Globus pallidus (tissue), 1 donor: ENCODE measurements at places on chromosomes 16 and 17.

- peak; percentile 42 for DNase-seq
Observed at GRCh38 chr17:68205808-68206720, 41.8 kb upstream of the AMZ2 start.

- no peak for DNase-seq
Observed at GRCh38 chr17:34110315-34110714, 144.8 kb upstream of the CCL2 start.

- DNase-seq = no peak
Observed at GRCh38 chr17:67617304-67617899, 100.3 kb upstream of the NOL11 start.

GRCh38 chr17:19763416-19763815, 15.3 kb upstream of the ALDH3A1 start:
- DNase-seq = no peak

DNA sequence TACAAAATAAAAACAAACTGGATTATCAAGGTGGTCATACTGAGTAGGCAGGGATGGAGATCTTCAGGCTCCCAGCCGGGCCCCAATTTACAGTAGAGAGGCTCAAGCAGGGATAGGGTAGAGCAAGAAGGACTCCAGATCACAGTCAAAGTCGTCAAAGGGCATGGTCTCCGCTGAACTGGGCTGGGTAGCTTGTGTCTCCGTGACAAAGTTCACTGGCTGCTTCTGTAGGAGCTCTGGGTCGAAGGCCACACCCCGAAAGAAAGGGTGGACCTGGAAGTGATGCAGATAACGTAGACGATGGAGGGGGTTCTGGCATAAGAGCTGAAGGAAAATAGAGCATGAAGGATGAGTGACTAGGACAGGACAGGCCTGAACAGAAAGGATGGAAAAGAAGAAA, 3.6 kb downstream of the RSKR start:
- DNase-seq = no peak

- no peak for DNase-seq
Observed at GRCh38 chr17:41553176-41553575, 18.7 kb downstream of the KRT9 start.

- no peak for DNase-seq
Observed at GRCh38 chr16:73048292-73049080, 558 bp upstream of the ZFHX3 start.

GRCh38 chr16:73047536-73048291, at the start of gene ZFHX3:
ZFHX3 (minus strand) TSS chr16:73048128; CDS start chr16:72960145, 87,983 bp downstream.
- no peak for DNase-seq

GRCh38 chr16:4011225-4011939, 104.9 kb downstream of the ADCY9 start:
- DNase-seq = no peak
